ENCODE measurements at places on chromosomes 12 and 14. TPM values are rescaled to one million over a fixed set of nuclear protein-coding genes. Genes with fewer than 3 reads are reported as not detected.

The NYNRIN gene
- total RNA-seq = 0.14 TPM

The ADAM21 gene
- total RNA-seq = 0.39 TPM

The LTBR gene
- 3.1 TPM for total RNA-seq

The NGB gene
- total RNA-seq = not detected

The KLRC3 gene
- total RNA-seq = not detected

The DPPA3 gene
- total RNA-seq = not detected

Data from activated naive CD4-positive, alpha-beta T cell treated with anti-CD3 and anti-CD28 coated beads, Interleukin-2, amount 50 U/mL, for 72 hours (primary cell).